Endothelial cell (in vitro differentiated cells): ENCODE measurements at places on chromosomes 12 and 14. TPM values are rescaled to one million over a fixed set of nuclear protein-coding genes. Genes with fewer than 3 reads are reported as not detected.

GRCh38 chr12:22856178-22856577, 231.2 kb downstream of the ETNK1 start:
- DNase-seq, result no peak

DNA sequence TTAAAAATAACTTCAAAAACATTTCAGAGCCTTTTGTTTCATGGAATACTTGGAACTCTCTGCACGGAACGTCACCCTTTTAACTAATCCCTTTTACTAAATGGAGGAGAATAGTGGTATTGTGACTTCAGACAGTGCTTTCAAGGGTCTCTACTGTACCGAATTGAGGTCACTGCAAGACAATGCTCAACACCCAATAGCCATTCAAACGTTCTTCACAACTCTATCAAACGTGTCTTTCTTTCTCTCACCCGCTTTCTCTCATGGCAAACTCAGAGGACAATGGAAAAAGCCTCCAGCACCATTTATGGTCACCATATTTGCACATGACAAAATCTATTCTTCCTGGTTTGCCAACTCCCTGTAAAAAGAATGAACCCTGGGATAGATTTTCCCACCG, 132.1 kb upstream of the SOX5 start:
- DNase-seq, result no peak

GRCh38 chr12:11746024-11746771, 96.7 kb downstream of the ETV6 start:
- no peak for DNase-seq

GRCh38 chr12:777550-778047, 25.2 kb downstream of the WNK1 start:
- DNase-seq, result no peak

- DNase-seq, result no peak
Measured at GRCh38 chr12:1828856-1829255, 8.5 kb downstream of the LRTM2 start.

DNA sequence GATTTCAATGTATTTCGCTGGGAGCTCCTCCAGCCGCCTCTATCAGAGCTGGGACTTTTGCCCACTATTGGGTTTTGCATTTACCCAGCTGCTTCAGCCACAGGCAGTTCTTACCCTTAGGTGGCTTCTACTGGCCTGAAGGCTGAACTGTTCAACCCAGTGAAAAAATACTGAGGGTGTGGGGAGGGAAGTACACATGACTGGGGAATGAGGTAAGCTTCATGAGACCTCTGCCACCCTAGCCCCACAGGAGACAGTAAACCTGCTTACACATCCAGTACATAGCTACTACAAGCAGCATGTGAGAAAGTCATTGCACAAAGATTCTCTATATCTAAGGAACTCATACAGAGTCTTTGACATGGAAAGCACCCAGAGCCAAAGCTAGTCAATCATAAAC, 411.1 kb downstream of the SYT1 start:
- no peak for DNase-seq

GRCh38 chr14:20808162-20808483, 5.5 kb upstream of the RNASE1 start:
- no peak for DNase-seq

- DNase-seq, result no peak
Measured at GRCh38 chr12:52805000-52805399, 8.9 kb downstream of the KRT4 start.

DNA sequence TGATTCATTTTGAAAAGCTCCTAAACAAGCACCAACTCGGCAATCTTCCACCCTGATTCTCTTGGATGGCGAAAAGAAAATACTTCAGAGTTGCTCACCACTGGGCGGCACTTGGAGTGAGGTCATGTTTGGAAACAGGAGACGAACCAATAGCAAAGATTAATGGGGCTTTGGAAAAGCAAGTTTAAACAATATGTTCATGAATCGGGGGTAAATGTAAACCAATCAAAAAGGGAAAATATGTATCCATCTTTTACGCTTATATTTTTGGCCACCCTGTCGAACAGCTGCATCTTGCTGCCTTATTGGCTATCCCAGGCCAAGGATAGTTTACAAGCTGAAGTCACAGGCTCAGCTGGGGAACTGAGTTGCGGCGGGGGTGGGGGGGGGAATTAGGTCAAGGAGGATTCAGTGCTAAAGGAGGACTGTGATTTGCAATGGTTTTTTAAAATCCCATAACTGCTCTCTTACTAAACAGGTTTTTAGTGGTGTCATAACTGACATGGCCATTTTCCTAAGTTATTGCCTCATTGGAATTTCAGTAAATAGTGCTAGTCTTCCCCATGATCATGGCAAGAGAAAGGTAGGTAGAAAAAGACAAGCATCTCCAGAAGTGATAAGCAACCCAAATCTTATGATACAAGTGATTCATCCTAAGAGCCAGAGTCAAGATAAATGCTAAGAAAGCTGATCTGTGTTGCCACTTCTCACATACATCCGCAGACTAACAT, 210.6 kb downstream of the PHLDA1 start:
- no peak for DNase-seq

DNA sequence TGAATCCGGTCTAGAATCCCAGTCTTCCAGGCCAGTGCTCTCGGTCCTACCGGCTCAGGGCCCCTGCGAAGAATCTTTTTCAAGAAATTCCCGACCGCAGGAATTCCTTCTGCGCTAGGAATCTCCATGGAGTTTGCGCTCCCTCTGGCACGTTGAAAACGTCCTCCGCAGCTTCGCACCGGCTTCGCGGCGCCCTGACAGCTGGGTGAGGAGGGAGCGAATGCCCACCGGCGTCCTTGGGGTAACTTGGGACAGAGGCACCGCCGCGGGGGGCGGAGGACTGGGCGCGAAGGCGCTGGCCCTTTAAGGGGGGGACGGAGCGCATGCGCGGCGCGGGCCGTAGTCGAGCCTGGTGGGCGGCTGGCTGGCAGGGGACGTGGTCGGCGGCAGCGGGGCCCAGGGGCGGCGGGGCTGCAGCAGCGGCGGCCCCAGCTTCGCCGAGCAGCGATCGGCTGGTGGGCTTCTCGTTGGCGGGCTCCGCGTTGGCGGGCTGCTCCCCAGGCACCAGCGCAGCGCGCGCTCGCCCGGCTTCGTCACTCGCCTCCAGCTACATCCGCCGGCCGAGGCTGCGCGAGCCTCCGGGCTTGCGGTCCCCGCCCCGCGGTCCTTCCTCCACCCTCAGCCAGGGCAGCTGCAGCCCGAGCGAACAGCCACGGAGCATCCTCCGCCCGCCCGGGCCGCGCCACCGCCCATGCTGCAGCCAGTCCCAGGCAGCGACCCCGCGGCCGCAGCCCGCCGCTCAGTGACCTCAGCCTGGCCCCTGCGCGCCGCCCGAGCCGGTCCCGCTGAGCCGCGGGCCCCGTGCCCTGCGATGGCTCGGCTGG, at the start of gene VASH1:
Gene VASH1 (plus strand): TSS at position 333 of the 824 bp plus-strand sequence. CDS start 1,354 bp downstream, outside the sequence.
- DNase-seq, result peak; percentile 68

DNA sequence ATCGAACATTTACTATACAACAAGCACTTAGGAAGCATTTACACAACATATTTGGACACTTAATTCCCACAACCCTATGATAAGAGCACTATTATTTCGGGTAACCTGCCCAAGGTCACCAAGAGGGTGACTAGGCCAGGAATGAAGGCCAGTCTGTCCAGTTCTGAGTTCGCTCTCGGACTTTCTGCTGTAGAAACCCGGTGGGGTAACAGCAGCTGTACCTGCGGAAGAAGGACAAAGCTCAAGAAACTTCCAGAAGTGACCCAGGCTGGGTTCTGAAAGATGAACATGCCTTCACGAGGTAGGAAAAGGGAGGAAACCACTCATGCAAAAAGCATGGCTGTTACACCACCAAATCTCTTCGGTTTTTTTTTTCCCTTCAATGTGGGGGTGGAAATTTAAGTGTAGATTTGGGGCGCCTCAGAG, 10.8 kb downstream of the PLA2G1B start:
- DNase-seq, result no peak

GRCh38 chr14:38950676-38951075, 152.4 kb downstream of the SEC23A start:
- DNase-seq, result no peak

DNA sequence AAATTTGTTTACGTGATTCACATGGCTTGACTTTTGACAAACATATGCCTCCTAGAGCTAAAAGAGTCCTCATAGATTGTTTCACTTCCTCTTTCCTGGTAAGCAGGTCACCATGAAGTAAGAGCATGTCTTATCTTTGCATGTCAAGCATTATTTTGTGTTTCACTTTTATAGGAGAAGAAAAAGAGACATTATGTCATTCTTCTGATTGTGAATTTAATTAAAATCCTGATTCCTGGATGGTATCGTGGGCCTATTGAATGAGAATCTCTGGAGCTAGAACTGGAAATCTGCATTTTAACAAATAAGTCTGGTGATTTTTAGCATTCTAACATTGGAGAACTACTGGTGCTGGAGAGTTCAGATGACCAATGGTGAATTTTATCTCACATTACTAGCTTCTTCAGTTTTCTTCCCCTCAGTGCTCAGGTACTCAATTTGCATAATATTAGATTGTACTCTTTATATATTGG, 218.6 kb upstream of the ATP2B1 start:
- no peak for DNase-seq

DNA sequence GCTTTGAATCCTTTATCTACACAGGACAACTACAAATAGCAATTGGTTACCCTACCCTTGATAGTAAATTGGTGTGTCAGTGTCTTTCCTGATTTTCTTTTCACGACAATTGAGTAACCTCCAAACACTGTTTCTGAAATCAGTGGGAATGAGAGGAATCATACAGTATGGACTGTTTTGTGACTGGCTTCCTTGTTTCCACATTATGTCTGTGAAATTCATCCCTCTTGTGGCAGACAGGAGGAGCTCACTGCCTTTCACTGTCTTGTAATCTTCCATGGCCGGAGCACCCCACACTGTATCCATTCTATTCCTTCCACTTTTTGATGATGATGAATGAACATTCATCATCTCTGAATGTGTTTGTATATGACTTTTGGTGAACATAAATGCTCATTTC, 164.0 kb upstream of the PZP start:
- no peak for DNase-seq

- DNase-seq, result no peak
Measured at GRCh38 chr12:77914081-77914488, 83.4 kb downstream of the NAV3 start.

DNA sequence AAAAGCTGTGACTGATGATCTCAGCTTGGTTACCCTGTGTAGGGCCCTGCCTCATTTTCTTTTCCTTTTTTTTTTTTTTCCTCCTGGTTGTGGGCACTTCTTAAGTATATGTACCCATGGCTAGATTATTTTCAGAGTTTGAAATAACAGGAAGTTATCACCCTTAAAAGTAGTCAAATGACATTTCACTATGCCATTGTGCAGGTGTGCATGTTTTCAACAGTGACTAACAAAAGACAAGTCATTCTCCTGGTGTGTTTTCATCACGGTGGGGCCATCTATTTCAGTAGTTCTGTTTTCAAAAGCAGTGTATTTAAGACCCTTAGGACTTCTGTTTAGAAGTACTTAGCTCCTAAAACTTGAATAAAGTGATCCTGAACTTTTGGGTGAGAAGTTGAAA, 15.0 kb downstream of the GABARAPL1 start:
- no peak for DNase-seq

GRCh38 chr12:68235576-68235975, 10.0 kb upstream of the IL26 start:
- DNase-seq, result no peak

The DIP2B gene
- total RNA-seq, result 45.1 TPM

The NGB gene
- total RNA-seq, result not detected

The ARMH4 gene
- 10.5 TPM for total RNA-seq

The CLEC7A gene
- not detected for total RNA-seq

The CLEC14A gene
- total RNA-seq, result 5.1 TPM

The TROAP gene
- 12.4 TPM for total RNA-seq

The HSPA2 gene
- 9.4 TPM for total RNA-seq

The RERGL gene
- total RNA-seq, result not detected
